ENCODE measurements at places on chromosomes 16 and 17.

DNA sequence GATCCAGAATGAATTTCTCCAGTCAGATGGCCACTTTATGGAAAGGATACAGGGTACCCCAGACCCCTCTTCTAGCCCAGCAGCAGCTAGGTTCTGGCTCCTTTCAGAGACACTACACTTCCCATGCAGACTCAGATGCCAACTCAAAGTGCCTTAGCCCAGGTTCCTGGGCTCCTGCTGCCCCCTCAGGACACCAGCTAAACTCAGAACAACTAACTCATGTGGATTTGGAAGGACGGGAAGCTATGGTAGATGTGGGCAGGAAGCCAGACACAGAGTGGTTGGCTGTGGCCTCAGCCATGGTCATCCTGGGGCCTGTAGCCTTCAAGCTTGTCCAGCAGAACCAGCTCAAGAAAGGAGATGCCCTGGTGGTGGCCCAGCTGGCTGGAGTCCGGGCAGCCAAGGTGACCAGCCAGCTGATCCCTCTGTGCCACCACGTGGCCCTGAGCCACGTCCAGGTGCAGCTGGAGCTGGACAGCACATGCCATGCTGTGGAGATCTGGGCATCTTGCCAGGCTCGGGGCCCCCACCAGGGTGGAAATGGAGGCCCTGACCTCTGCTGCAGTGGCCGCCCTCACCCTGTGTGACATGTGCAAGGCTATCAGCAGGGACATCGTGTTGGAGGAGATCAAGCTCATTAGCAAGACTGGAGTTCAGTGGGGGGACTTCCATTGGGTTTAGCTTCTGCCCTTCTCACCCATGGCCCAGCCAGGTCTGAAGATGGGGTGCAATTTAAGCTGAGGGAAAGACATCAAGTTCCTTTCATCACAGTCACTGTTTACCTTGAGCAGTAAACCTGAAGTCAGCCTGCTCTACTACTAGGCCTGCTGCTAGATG is 111.8 kb downstream of the N4BP1 start:
- no peak for DNase-seq

- DNase-seq = no peak
These were observed 19.8 kb downstream of the IL4R start for GRCh38 chr16:27333549-27333948.

DNA sequence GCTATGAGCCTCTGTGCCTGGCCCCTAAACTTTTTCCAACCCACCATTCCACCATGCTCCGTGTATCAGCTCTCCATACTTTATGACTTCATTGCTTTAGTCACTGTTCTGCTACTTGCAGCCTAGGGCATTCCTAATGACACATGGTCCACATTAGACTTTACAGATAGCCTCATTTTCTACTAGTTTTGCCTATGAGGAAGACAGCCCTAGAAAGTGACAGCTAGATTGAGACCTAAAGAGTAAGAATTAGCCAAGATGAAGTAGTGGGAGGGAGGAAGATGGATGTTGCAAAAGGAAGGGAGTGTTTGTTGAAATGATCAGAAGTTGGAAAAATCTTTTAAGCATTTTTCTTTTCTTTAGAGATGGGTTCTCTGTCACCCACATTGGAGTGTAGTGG is 11.0 kb downstream of the C16orf54 start:
- no peak for DNase-seq

GRCh38 chr17:58969156-58969555 is 137.5 kb downstream of the TRIM37 start:
- no peak for DNase-seq

GRCh38 chr17:77211681-77212080 is 70.9 kb downstream of the SEC14L1 start:
- DNase-seq = no peak

DNA sequence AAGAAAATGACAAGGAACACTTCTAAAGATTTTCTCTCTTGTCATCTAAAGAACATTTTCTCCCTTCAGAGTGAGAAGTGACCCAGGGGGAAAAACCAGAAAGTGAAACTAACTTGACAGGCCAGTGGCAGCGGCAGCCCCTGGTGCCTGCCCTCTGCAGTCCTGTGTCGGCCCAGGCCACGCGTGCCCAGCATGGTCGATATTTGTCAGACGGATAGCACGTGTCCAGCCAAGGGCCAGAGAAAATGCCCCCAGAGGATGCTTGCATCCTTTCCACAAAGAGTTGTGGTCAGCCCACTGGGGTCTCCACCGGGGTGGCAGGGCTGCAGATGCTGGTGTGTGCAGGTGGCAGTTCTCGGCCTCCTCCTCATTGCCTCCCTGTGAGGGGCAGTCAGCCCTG is 176.6 kb downstream of the RAB11FIP4 start:
- no peak for DNase-seq

DNA sequence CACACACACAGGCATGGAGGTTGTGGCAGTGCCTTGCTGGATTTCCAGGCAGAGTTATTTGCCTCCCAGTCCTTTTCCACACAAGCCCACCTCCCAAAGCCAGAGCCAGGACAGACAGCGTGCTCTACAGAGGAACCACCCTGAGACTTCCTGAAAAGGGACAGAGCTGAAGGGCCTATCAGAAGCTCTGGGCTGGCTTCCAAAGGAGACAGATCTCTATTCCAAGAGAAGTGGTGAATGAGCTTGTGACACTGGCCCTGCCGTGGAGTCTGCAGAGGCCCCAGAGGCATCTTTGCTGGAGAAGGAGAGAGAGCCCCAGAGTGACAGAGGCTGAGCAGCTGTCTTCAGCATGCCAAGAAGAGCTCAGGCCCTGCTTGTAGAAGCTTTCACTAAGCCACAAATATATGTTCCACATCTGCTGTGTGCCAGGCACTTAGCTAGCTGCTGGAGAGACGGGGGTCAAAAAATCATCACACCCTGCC is 8.3 kb upstream of the LPCAT2 start:
- DNase-seq = no peak

- DNase-seq = no peak
These were observed 101.0 kb upstream of the SHISA6 start for GRCh38 chr17:11140043-11140442.

DNA sequence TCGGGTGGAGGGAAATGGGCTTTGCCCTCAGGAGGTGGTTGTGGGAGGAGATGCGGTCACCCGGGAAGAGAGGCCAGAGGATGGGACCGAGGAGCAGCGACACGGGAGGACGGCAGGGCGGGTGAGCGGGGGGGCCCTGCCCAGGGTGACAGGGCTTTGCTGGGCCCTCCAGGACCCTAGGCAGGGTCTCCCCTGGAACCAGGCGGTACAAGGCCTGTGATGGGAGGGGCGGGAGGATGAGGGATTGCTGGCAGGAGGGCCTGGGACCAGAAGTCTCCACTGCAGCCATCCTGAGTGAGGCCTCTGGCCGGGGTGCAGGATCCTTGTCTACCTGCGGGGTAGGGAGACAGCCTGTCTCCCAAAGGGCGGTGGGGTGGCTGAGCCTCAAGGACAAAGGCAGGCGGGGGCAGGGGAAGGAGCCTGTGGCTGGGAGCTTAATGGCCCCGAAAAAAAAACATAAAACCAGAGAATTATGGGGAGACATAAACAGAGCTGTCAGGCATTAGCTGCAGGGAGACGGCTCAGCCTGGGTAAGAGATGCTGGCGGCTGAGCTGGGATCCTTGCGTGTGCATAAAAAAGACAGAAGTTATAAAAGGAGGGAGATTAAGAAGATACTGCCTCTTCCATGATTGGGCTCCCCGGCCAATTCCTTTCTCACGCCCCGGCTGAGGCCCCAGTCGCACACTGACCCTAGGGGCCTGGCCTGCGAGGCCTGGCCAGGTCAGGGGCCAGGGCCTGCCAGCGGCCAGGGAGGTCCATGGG is 66.7 kb downstream of the SREBF1 start:
- no peak for DNase-seq

DNA sequence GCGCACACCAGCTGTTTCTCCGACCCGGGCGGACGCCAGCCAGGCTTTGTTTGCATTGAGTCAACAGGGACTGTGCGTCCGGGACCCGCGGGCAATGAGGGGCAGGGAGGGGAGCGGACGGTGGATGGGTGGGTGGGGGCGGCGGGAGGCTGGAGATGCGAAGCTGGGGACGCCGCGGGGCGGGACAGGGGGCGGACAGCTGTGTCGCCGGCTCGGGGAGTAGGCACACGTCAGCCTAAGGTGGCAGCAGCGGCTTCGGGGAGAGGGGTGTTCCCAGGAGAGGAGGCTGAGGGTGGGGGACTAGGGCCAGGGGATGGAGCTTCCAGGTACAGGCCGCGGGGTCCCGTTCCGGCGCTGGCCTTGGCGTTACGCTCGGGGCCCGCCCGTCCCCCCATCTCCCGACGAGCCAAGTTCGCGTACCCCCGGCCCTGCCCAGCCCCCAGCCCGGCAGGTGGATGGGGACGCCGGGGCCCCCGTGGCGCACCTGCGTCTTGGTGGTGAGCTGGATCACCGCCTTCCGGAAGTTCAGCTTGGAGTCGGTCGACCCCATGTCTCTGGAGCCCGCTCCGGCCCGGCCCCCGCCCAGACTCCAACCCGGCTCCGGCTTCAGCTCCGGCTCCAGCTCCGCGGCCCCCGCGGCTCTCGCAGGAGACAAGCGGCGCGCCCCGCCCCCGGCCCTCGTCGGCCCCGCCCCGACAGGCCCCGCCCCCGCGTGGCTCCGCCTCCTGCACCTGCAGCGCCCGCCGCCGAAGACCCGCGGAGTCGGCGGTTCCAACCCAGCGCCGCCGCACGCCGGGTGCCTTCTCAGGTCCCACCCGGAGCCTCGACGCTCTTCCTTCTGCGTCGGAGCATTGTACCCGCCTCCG is at the start of gene HID1:
TSS of gene HID1 (minus strand) at position 653 of the 866 bp plus-strand sequence. CDS start at position 550, 103 bp downstream.
- peak; percentile 82 for DNase-seq

DNA sequence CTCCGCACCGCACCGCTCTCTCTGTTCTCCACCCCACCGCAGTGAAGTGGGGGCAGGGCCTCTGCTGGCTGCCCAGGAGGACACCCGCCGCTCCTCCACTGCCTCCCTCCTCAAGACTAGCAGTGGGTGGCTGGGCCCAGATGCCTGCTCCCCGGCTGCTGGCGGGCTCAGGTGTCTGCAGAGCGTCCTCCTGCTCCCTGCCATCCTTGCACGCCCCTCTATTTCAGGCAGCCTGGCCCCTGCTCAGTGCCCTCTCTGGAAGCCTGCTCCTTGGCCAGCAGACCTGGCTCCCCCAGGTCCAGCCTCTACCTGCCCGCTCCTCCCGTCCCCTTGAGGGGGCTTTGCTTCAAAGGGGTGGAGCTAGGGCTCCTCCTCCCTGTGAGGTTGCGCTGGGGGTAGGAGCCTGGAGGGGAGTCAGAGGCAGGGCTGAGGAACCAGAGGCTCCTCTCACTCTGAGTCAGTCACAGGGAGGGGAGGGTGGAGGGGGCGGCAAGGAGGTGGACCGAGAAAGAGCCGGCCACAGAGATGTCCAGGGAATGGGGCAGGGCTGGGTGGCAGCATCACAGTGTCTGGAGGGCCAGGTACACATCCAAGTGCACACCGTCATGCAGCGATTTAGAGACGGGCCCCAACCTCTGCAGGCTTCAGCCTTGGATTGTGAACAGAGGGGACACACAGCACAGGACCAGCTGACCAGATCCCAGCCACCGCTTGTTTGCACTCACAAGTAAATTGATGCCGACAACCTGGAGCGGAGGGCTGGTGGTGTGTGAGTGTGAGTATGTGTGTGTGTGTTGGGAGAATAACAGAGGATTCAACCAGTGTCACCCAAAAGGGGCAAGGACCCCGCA is 9.8 kb upstream of the TMEM92 start:
- DNase-seq = no peak

Data from stimulated activated CD4-positive, alpha-beta T cell treated with anti-CD3 and anti-CD28 coated beads, Interleukin-15, amount 100 ng/mL, for 24 hours (primary cell).